ENCODE measurements at places on chromosomes 12 and 14.

DNA sequence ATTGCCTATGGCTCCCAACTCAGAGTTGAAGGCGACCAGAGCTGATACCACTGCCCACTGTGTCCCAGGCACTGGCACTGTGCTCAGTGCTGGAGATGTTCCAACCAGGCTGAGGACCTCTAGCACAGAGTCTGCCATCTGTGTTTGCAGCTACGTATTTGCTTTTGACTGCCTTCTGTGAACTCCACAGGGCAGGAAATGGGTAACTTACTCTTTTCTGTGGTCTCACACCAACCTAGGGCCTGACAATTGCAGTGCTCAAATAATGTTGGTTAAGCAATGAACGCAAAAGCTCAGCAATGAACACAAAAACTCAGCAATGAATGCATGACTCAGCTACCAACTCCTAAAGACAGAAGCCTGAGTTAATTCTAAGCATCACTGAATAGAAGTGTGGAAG, 202.8 kb downstream of the NUAK1 start:
- DNase-seq, result no peak

GRCh38 chr14:89657014-89657413, 240.0 kb upstream of the FOXN3 start:
- no peak for DNase-seq

GRCh38 chr12:30500532-30500931, 195.1 kb downstream of the IPO8 start:
- DNase-seq, result no peak

DNA sequence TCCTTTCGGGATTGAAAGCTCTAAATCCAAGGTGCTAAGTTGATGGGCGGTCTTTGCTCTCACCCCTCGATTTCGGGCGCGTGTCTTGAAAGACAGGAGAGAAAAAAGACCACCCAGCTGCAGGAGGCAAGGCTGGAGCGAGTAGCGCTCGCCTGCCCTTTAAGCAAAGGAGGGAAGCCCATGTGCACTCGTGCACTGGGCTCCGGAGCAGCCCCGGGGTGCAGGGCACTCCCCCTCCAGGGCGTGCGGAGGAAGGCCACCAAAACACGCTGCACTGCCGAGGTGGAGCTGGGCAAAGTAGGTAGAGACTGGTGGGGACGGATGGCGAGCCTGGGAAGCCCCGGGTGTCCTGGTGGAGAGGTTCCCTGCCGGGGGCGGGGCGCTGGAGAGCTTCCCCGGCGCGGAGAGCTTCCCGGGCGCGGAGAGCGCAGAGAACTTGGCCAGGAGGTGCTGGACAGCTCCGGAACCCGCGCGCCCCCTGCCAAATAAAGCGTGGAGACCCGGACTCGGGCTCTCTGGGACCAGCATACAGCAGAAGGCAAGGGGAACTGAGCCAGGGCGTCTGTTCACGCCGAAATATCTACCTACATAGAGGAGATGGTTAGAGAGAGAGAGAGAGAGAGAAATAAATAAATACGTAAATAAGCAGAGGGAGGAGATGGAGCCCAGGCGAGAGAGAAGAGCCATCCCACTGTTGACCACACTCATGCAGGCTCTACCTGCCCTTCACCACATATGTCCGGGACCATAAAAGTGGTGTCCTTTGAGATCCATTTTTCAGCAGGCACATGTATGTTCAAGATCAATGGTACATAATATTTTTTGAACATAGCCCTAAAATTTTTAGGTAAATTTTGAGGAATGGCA, 662 bp upstream of the NELL2 start:
- DNase-seq, result peak; percentile 32

- no peak for DNase-seq
Measured at GRCh38 chr12:63929426-63929825, 84.9 kb downstream of the SRGAP1 start.

GRCh38 chr12:85529896-85530295, 249.9 kb downstream of the ALX1 start:
- DNase-seq, result no peak

- no peak for DNase-seq
Measured at GRCh38 chr12:66555113-66555512, 123.8 kb downstream of the GRIP1 start.

GRCh38 chr14:67112344-67112743, 76.9 kb upstream of the GARIN2 start:
- no peak for DNase-seq

DNA sequence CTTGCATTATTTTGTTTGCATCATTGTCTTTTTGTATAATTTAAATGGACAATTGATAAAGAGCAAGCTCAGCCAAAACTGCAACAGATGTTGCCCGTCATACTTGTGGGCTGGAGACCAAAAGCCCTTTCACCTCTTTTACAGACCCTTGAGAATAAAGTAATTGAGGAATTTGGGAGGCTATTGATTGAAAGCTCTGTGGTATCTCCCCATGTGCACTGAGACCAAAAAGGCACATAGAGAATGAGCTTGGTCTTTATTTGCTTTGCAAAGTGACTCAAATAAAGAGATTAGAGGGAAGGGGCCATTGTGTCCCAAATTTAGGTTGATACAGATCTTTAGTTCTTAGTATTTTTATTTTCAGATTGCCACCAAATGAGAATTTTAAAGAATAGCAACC, 617.6 kb downstream of the TRHDE start:
- no peak for DNase-seq

DNA sequence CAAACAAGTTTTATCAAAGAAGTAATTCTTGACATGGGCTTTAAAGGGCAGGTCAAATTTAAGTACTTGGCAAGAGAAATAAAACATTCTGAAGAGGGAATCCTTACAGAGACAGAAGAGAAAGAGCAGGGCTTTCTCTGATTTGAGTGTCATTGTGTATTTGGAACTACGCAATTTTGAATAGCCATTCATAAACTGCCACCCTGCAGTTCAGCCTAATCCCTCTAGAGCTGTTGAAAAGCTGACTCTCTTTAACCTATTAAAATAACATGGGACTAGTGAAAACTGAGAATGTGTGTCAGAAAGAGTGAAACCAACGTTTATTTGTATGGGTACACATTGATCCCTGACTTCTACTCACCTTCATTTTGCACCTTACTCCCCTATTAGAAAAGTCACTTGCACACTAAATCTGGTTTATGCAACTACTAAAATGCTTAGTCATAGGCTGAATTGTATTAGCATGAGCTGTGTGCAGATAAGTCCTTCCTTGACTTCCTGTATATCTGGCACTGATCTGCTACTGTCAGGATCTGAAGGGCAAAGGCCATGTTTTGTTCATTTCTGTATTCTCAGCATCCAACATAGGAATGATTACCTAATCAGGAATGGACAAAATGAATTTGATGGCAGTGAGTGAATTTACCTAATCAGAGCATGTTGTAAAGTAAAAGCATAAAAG, 458.9 kb downstream of the NOVA1 start:
- DNase-seq, result no peak

DNA sequence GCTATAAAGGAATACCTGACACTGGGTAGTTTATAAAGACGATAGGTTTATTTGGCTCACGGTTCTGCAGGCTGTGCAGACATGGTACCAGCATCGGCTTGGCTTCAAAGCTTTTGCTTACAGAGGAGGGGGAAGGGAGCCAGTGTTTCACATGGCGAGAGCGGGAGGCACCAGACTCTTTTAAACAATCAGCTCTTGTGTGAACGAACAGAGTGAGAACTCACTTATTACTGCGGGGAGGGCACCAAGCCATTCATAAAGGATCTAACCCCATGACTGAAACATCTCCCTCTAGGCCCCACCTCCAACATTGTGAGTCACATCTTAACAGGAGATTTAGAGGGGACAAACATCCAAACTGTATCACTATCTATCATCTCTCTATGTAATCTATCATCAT, 227.4 kb downstream of the TMEM132D start:
- DNase-seq, result no peak

GRCh38 chr14:94100847-94101246, 9.7 kb upstream of the IFI27 start:
- no peak for DNase-seq

DNA sequence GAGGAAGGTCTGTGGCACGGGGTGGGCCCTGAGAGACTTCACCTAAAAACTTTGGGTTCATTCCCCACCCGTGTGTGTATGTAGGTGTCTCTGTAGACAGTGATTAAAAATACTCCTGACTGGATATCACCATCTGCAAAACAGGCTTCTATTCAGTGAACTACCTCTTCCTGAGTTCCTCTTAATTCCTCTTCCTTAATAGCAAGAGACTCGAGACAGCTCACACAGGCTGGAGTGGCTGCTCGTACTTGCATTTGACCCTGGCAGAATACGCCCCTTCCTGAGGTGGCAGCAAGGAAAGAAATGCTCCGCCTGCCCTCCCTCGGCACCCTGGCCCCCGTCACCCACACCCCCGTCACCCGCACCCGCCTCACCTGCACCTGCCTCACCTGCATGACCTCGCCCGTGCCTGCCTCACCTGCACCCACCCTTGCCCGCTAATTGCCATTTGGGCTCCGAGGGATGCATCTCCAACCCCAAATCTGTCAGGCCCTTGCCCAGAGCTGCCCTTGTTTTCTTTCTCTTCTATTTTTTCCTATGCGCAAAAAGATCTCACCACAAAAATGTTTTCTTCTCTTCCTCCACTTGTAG, 90.0 kb downstream of the FBXL14 start:
- no peak for DNase-seq

- DNase-seq, result no peak
Measured at GRCh38 chr12:52603314-52603713, 2.1 kb upstream of the KRT72 start.

- DNase-seq, result no peak
Measured at GRCh38 chr14:81655423-81656314, 122.0 kb upstream of the SEL1L start.

DNA sequence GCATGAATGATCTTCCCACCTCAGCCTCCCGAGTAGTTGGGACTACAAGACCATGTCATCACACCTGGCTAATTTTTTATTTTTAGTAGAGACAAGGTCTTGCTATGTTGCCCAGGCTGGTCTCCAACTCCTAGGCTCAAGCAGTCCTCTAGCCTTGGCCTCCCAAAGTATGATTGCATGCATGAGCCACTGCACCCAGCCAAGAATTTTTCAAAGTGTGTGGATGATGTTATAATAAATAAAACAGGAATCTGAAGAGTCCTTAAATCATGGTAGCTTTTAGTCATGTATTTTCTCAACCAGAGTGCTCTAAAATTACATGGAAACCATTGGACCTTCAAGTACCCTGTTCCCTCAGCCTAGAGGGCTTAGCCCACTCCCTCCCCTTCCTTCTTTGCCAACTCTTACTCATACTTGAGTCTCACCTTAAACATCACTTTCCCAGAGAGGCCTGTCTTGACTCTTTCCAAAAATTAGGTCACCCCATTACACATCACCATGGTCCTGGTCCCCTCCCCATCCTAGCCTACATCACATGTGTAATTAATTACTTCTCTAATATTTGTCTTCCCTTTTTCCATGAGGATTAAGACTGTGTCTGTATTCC, 52.2 kb upstream of the BICDL1 start:
- no peak for DNase-seq

DNA sequence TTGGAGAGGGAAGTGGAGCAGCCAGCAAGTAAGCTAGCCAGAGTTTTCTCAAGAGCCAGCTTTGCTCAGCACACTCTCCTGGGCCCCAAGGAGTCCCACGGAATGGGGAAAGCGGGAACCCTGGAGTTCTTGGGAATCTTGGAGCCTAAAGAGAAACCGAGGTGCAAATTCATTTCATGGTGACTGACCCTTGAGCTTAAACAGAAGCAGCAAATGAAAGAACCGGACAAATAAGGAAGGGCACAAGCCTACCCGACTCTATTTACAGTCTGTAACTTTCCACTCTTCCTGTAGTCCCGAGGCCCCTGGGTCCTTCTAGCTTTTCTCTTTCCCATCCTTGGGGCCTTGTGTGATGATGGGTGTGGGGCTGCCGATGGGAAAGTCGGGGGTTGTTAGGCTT, 18.1 kb upstream of the TIGAR start:
- DNase-seq, result no peak

DNA sequence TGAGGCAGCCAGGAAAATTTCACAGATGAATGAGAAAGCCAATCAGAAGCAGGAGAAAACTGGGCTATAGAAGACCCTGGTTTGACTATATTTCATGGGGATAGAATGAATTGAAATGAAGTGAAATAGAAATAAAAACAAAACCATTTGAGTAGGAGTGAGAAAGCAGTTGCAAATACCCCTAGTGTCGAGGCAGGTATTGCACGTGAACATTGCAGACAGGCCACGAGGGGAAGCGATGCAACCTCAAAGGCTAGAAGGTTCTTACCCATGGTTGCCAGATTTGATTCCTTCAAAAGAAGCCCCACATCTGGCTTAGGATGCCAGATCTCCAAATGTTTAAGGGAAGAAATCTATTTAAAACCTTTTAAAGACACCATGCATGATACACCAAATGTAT, 648.9 kb downstream of the VRK1 start:
- DNase-seq, result no peak

- no peak for DNase-seq
Measured at GRCh38 chr14:66003082-66003730, 483.0 kb upstream of the CCDC196 start.

- DNase-seq, result no peak
Measured at GRCh38 chr14:54673193-54674045, 106.5 kb downstream of the SAMD4A start.

DNA sequence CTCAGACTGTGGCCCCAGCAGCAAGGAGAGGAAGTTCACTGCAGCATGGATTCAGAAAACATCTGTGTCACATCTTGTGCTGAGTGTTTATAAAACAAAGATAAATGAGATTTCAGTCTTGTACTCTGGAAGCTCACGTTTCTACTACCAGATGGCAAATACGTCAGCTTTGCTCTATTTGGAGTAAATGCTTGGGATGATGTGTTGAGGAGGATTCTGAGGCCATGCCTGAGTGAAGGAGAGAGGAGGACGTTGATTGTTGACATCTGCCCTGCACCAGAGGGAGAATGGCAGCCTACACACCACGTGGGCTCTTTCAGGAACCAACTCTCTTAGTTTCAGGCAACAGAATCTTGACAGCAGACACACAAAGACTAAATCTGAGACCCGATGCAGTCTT, 188.9 kb downstream of the TMEM132C start:
- no peak for DNase-seq

DNA sequence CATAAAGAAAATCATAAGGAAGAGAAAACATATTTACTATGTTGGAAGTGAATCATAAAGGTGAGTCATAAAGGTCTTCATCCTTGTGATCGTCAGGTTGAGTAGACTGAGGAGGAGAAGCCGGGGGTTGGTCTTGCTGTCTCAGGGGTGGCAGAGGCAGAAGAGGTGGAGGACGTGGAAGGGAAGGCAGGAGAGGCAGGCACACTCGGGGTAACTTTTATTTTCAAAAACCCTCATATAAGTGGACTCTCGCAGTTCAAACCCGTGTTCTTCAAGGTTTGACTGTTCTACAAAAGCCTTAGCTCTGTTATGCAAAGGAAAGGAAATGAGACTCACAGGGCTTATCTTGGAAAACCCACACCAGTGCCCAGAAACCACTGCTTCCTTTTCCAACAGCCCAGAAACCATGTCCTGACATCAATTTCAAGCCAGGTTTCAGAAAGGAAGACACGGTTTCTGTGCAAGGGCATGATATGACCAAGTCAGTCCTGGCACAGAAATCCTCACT, 14.0 kb downstream of the SMCO2 start:
- no peak for DNase-seq

DNA sequence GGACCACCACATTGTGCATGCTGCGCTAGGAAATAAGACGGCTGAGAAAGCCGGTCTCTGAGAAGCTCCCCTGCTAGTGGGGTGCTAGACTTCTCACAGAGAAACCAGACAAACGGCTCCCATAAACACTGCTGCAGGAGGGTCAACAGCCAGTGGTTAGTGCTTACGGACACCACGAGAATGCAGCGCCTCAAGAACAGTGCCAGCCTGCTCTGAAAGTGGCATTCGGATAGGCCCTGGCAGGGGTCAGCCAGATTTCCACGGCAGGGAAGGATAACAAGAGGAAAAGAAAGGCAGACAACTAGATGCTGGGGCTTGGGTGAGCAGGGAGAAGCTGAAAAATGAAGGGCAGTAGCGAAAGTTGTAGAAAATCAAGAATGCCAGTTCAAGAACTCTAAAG, 26.4 kb downstream of the PPTC7 start:
- no peak for DNase-seq
